ENCODE measurements at places on chromosomes 12 and 14. TPM values are rescaled to one million over a fixed set of nuclear protein-coding genes. Genes with fewer than 3 reads are reported as not detected.

The C1S gene
- total RNA-seq = 2.4 TPM

The NANOG gene
- total RNA-seq = not detected

The CHD8 gene
- 131 TPM for total RNA-seq

The PAX9 gene
- total RNA-seq = not detected

- no peak overlapping the region for H3K27ac ChIP-seq
- DNase-seq = no peak
- H3K4me3 ChIP-seq = no peak overlapping the region
- H3K27me3 ChIP-seq = peaks cover 3% of the 10 kb centered on the region
- no peaks in the 10 kb centered on the region for H3K36me3 ChIP-seq
Measured at GRCh38 chr12:92675092-92675865, 27.5 kb upstream of the PLEKHG7 start.

The KLHL42 gene
- 19.5 TPM for total RNA-seq

DNA sequence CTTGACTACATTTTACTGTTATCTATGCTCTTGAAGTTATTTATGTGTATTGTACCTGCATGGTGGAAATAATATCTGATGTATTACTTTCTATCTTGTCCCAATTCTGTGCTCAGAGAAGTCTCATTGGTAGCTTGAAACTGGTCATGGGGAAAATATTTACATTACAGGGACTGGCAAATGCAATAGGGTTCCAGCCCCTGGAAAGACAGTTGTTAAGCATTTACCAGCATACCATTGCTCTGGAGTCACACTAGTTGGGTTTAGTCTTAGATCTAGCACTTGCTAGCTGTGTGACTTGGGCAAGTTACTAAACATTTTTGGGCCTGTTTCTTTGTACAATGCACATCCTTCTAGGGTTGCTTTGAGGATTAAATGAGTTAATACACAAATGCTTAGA lies 86.3 kb upstream of the NRXN3 start:
- H3K27ac ChIP-seq = no peak overlapping the region
- DNase-seq = no peak
- no peak overlapping the region for H3K4me3 ChIP-seq

GRCh38 chr14:79293482-79294177 lies 917.7 kb downstream of the DIO2 start:
- H3K27ac ChIP-seq = no peak overlapping the region
- H3K4me1 ChIP-seq = no peaks in the 10 kb centered on the region
- H3K4me3 ChIP-seq = no peak overlapping the region
- no peaks in the 10 kb centered on the region for H3K36me3 ChIP-seq
- H3K27me3 ChIP-seq = no peaks in the 10 kb centered on the region
- DNase-seq = no peak

DNA sequence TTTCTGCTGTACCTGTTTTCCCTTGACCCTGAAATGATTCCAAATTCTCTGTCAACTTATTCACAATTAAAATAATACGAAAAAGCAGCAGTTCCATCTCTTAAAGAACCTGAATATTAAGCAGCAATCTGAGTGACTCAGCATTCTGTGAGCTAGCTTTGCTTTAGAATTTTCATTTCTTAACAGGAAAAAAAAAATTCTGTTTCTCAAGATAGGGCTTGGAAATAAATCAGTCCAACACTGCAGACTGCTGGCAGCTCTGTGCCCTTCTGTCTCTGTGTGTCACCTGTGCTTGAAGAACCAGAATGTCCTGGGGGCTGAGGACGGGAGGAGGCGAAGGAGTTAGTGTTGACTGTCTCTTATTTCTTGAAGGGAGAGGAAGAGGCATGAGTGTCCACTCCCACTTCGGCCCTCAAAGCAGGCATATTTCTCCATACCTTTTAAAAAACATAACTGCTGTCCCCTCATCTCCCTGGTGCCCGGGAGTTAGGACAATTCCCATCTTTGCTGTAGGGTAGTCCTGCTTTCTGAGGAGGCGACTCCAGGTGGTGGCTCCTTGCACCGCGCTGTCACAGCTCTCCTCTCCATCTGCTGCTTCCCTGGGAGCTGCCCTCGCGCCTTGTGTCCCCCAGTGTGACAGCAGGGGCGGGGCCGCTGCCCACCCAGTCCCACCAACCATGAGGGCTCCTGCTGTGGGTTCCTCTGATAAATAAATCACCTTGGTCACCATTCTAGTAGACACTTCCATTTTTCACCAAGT lies 203.1 kb downstream of the CALM1 start:
- H3K36me3 ChIP-seq = no peaks in the 10 kb centered on the region
- no peaks in the 10 kb centered on the region for H3K4me1 ChIP-seq
- no peak overlapping the region for H3K27ac ChIP-seq
- DNase-seq = no peak
- no peak overlapping the region for H3K4me3 ChIP-seq
- H3K27me3 ChIP-seq = peaks cover 6% of the 10 kb centered on the region

DNA sequence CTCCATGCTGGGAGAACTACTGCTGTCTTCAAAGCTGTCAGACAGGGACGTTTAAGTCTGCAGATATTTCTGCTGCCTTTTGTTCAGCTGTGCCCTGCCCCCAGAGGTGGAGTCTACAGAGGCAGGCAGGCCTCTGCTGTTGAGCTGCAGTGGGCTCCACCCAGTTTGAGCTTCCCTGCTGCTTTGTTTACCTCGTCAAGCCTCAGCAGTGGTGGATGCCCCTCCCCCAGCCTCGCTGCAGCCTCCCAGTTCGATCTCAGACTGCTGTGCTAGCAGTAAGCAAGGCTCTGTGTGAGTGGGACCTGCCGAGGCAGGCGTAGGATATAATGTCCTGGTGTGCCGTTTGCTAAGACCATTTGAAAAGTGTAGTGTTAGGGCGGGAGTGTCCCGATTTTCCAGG lies 31.4 kb upstream of the RFX4 start:
- peaks cover 13% of the 10 kb centered on the region for H3K27me3 ChIP-seq
- no peaks in the 10 kb centered on the region for H3K36me3 ChIP-seq
- H3K4me1 ChIP-seq = no peaks in the 10 kb centered on the region
- DNase-seq = no peak
- H3K4me3 ChIP-seq = no peak overlapping the region

DNA sequence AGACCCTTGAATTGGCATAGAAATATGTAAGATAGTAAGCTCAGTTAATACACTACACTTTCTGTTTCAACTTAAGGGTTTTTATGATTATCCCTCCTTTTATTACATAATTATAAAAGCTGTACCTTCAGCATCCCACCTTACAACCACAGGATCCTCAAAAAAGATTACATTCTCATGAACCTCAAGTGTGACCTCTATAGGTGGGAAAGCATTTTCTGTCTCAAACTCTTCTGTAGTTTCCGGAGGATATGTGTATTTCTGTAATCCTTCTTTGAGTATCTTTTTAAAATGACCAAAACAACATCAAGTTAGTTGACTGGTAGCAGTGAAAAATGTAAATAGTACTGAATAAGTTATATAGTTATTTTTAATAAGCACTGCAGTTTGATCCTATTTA lies 75.9 kb downstream of the DNAI7 start:
- H3K4me3 ChIP-seq = no peak overlapping the region
- no peak for DNase-seq
- no peak overlapping the region for H3K27ac ChIP-seq
- no peaks in the 10 kb centered on the region for H3K4me1 ChIP-seq

GRCh38 chr12:124227951-124228711 lies 66.8 kb upstream of the RFLNA start:
- DNase-seq = no peak
- peaks cover 11% of the 10 kb centered on the region for H3K4me1 ChIP-seq
- no peak overlapping the region for H3K4me3 ChIP-seq
- no peak overlapping the region for H3K27ac ChIP-seq
- peaks cover 4% of the 10 kb centered on the region for H3K27me3 ChIP-seq
- no peaks in the 10 kb centered on the region for H3K36me3 ChIP-seq

GRCh38 chr14:103382376-103382775 lies 2.8 kb upstream of the MARK3 start:
- DNase-seq = no peak
- H3K36me3 ChIP-seq = peaks cover 4% of the 10 kb centered on the region
- peaks cover 5% of the 10 kb centered on the region for H3K27me3 ChIP-seq
- H3K4me3 ChIP-seq = peak overlapping the region; percentile 4

DNA sequence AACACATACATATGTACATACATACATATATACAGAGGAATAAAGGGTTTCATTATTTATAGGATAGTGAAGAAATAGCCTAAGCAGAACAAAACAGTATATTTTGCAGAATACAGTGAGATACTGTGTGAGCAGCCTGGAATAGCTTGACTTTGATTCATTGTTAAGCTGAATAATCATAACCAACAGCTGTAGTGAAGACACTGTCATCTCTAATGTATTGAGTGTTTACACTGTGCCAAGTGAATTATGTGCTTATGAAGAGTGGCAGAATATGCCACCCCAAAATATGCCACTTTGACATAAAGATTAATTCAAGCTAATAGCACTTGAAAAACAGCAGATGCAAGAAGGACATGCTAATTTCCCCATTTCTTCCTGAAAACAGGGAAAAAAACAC lies 48.2 kb upstream of the LRFN5 start:
- H3K36me3 ChIP-seq = no peaks in the 10 kb centered on the region
- no peak overlapping the region for H3K27ac ChIP-seq
- no peak for DNase-seq
- no peak overlapping the region for H3K4me3 ChIP-seq
- no peaks in the 10 kb centered on the region for H3K4me1 ChIP-seq

The RNASE4 gene
- total RNA-seq = 0.34 TPM

The GPRC5D gene
- total RNA-seq = not detected

DNA sequence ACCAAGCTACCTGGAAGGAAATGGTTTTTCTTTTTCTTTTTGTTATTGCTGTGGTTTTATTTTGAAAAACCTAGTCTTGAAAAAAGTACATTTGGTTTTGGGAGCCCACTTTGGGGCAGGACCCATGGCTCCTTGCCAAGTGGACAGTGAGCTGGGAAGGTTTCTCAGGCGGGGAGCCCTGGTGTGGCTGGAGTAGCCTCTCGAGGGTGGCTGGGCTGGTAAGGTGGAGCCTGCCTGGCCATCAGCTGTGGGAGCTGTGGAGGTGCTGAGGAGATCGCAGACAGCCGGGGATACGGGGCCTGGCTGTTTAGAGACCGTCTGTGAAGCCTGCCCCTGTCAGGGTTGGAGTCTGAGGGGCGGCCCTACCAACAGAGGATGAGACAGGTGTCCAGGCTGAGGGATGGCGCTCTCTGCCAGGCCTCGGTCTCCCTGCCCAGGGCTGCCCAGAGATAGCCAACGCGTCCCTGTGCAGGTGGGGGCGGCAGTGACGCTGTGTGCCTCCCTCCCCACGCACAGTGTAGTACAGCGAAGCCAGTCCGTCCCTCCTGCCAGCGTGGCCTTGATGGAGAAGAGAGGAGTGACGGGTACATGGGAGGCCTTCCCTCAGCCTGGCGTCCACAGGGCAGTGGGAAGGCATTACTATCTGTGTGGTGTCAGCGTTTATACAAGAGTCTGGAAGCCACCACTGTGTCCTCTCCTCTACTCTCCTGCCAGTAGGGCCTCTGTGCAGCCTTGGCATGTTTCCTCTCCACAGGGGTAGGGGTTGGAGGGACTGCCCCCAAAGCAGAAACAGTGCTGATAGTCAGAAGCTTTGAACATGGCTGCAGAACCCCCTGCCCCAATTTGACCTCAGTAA lies 5.9 kb downstream of the RIN3 start:
- DNase-seq = no peak
- peaks cover 6% of the 10 kb centered on the region for H3K36me3 ChIP-seq
- H3K27ac ChIP-seq = peak overlapping the region; percentile 16
- peaks cover 22% of the 10 kb centered on the region for H3K27me3 ChIP-seq
- H3K4me3 ChIP-seq = no peak overlapping the region

- no peak overlapping the region for H3K4me3 ChIP-seq
- H3K36me3 ChIP-seq = no peaks in the 10 kb centered on the region
- no peak overlapping the region for H3K27ac ChIP-seq
- peaks cover 11% of the 10 kb centered on the region for H3K27me3 ChIP-seq
- no peak for DNase-seq
- H3K4me1 ChIP-seq = peaks cover 43% of the 10 kb centered on the region
Measured at GRCh38 chr14:61287196-61287595, 6.1 kb upstream of the TMEM30B start.

DNA sequence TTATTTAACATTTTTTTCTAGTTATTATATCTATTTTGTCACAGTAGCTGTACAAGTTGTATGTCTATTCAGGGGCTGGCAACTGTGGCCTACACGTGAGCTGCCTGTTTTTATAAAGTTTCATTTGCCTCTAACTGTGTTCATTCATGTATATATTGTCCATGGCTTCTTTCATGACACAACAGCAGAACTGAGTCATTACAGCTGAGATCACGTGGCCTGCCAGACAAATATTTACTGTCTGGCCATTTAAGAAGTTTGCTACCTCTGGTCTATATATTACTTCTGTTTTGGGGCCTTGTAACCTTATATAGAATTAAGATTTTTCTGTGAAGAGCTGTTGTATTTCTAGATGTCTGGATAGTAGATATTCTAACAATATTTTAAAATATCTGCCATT lies 37.9 kb downstream of the KIAA0586 start:
- H3K36me3 ChIP-seq = peaks cover 21% of the 10 kb centered on the region
- DNase-seq = no peak
- no peaks in the 10 kb centered on the region for H3K27me3 ChIP-seq
- no peak overlapping the region for H3K27ac ChIP-seq

DNA sequence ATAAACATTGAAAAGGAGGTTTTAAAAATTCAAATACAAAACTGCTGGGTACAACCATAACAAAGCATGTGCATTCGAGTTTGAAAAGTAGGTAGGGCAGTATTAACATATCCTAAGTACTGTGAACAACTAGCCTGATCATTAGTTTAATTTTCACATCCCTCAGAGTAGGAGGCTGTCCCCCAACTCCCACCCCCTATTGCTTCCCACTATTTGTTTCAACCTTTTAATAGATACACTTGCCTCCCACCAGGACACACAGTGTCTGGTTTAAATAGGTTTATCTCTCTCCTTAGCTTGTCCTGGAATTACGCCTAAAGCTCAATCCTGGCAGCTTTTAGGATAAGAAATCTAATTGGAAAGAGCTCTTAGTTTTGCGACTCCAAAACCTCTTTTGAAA lies 2.1 kb downstream of the TAOK3 start:
- DNase-seq = no peak
- H3K27ac ChIP-seq = no peak overlapping the region
- H3K4me1 ChIP-seq = peaks cover 40% of the 10 kb centered on the region
- peaks cover 13% of the 10 kb centered on the region for H3K27me3 ChIP-seq

DNA sequence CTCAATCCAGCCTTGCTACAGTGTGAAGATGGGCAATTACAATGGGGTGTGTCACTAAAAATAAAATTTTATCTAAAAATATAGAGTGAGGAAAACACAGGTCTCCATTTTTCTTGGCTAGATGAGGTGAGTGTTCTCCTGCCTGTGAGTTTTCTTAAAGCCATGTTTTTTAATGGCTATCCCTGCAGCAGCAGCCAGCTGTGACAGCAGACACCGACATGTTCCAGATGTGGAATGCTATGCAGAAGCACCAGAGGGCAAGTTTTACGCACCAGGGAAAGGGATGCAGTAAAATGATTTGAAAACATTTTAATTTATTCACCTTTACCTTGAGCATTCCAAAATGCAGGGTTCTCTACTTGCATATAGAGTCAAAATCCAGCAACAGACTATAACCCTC lies 577.0 kb upstream of the STXBP6 start:
- no peaks in the 10 kb centered on the region for H3K36me3 ChIP-seq
- H3K27ac ChIP-seq = no peak overlapping the region
- H3K4me3 ChIP-seq = no peak overlapping the region

DNA sequence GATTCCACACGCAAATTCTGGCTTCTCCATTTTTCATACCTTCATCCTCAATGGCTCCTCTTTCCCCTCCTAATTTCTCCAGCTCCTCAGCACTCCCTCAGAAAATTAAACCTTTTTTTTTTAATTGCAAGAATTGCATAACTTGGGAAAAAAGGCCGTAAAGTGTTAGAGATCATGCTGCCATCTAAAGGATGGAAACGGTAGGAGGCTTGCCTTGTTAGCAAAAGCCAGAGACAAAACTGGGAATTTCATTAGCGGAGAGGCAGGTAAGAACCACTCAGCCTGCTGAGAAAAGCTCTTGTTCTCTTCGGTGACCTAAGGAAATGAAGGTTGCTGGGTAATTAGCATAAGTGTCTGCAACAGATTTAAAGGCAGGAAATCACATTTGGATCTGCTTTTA lies 204.3 kb downstream of the AEBP2 start:
- no peaks in the 10 kb centered on the region for H3K36me3 ChIP-seq
- H3K4me1 ChIP-seq = no peaks in the 10 kb centered on the region
- no peak for DNase-seq
- H3K27ac ChIP-seq = no peak overlapping the region

Data from activated T-helper 1 cell treated with anti-CD3 and anti-CD28 coated beads, Interleukin-12 subunit alpha, Interleukin-12 subunit beta, Interleukin-2, Interleukin-4 antibody, amounts not matched to agents 30 ng/mL and 10 ng/mL and 1 ng/mL, durations not matched to agents 14 hours and 24 hours and 36 hours (primary cell).